Adrenal gland (tissue), 19 donors: ENCODE measurements at places on chromosomes 2 and 18. TPM values are rescaled to one million over a fixed set of nuclear protein-coding genes. Genes with fewer than 3 reads are reported as not detected.

SP5 gene
- total RNA-seq = 5.7 TPM

DNA sequence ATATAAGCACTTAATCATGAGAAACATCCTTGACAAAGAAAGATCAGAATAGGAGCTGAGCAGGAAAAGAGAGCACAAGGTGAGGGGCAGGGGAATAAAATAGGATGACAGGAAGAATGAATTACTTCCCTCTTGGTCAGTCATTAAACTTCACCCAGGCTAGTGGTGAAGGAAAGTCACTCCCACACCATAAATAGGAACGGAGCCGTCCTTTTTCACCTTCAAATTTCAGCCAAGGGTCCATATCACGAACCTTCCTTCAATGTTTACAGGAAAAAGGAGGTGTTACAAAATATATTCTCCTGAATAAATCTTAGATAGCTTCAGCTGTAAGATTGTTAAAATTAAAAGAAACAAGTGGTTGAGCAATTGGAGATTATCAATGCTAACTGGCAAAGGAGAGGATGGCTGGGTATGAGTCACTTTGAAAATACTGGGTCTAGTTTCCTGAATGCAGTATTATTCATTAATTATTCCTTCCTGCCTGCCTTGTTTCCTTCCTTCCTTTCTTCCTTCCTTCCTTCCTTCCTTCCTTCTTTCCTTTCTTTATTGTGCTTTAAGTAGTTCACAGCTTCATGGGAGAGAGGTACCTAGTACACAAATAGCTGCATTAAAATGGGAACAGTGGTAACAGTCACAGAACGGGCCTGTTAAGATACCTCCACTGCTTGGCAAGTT is 292.3 kb upstream of the ID2 start:
- DNase-seq = no peak
- no peak overlapping the region for H3K4me3 ChIP-seq
- peaks cover 15% of the 10 kb centered on the region for H3K4me1 ChIP-seq
- H3K36me3 ChIP-seq = no peaks in the 10 kb centered on the region

- DNase-seq = no peak
- no peak overlapping the region for H3K27ac ChIP-seq
- no peaks in the 10 kb centered on the region for H3K27me3 ChIP-seq
- H3K36me3 ChIP-seq = no peaks in the 10 kb centered on the region
Measured at GRCh38 chr2:109629867-109630266, 15.7 kb downstream of the SOWAHC start.

- peak overlapping the region; percentile 90 for H3K4me3 ChIP-seq
- no peaks in the 10 kb centered on the region for H3K27me3 ChIP-seq
- no peaks in the 10 kb centered on the region for H3K36me3 ChIP-seq
- peaks cover 35% of the 10 kb centered on the region for H3K4me1 ChIP-seq
Measured at GRCh38 chr18:35042389-35043071, 1.3 kb downstream of the MAPRE2 start.

GRCh38 chr2:163717993-163718680 is 17.7 kb downstream of the FIGN start:
- no peaks in the 10 kb centered on the region for H3K36me3 ChIP-seq
- H3K4me3 ChIP-seq = no peak overlapping the region
- H3K4me1 ChIP-seq = peaks cover 11% of the 10 kb centered on the region
- no peak overlapping the region for H3K27ac ChIP-seq
- no peaks in the 10 kb centered on the region for H3K27me3 ChIP-seq

- H3K27me3 ChIP-seq = no peaks in the 10 kb centered on the region
- no peaks in the 10 kb centered on the region for H3K36me3 ChIP-seq
- no peaks in the 10 kb centered on the region for H3K4me1 ChIP-seq
- DNase-seq = no peak
- no peak overlapping the region for H3K27ac ChIP-seq
- no peak overlapping the region for H3K4me3 ChIP-seq
Measured at GRCh38 chr18:38464024-38464423, 898.4 kb upstream of the CELF4 start.

DNA sequence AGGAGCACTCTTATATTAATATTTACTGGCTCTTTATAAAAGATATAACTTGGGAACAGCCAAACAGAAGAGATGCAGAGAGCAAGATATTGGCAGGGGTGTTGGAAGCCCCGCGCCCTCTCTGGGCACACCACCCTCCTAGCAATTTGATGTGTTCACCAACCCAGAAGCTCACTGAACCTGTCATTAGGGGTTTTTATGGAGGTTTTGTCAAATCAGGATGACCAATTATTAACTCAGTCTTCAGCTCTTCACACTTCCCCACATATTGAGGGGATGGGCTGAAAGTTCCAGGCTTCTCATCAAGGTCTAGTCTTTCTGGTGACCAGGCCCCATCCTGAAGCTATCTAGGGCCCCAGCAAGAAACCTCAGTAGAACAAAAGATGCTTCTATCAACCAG is 10.9 kb upstream of the INO80D start:
- no peak overlapping the region for H3K27ac ChIP-seq
- no peak overlapping the region for H3K4me3 ChIP-seq
- no peaks in the 10 kb centered on the region for H3K27me3 ChIP-seq
- no peaks in the 10 kb centered on the region for H3K36me3 ChIP-seq
- H3K4me1 ChIP-seq = peaks cover 5% of the 10 kb centered on the region

GRCh38 chr2:121818546-121818945 is 63.1 kb downstream of the TSN start:
- no peak for DNase-seq
- no peaks in the 10 kb centered on the region for H3K27me3 ChIP-seq
- no peaks in the 10 kb centered on the region for H3K4me1 ChIP-seq
- H3K27ac ChIP-seq = no peak overlapping the region
- H3K4me3 ChIP-seq = no peak overlapping the region
- no peaks in the 10 kb centered on the region for H3K36me3 ChIP-seq

DNA sequence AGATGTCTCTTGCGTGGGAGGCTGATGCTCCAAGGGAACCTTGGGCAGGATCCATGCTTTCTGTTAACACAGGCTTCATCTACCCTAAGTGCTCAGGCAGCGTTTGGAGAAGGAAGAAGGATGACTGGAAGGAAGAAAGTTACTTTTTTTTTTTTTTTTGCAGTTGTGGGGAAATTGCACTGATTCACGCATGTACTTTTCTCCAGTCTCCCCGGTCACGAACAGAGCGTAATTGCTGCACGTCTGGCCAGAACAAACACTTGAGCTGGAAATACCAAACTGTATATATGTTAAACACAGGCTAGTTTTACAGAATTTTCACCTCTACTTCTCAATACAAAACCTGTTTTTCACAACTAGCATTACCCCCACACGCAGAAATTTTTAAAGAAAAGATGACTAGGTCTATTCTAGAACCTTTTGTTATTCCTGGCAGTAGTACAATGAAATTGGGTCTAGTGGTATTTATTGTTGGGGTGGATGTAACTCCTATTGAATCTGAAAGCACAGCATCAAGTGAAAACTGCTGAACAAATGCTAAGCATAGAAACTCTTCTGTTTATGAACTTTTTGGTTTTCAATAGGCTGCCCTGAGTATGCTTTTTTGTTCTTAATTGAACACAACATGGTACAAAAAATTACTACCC is 9.3 kb upstream of the SCYGR5 start:
- H3K4me1 ChIP-seq = no peaks in the 10 kb centered on the region
- DNase-seq = no peak
- no peak overlapping the region for H3K4me3 ChIP-seq
- no peaks in the 10 kb centered on the region for H3K27me3 ChIP-seq
- no peak overlapping the region for H3K27ac ChIP-seq

DNA sequence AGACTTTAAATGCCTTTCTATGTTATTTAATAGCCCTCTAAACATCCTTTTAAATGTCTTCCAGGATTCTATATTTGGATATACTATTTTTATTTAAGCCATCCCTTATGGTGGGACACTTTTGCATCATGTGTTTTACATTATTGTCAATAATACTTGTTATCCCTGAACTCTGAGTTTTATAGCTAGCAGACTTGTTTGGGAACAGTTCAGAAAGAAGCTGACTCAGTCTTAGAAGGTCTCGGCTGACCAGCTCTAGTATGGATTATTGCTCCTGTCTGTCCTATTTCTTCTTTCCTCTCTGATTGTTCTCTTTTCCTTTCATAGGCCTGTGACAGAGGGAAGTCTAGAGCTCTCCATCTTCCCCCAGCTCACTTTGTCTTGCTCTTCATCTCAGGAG is 77.3 kb upstream of the CXCR4 start:
- H3K36me3 ChIP-seq = no peaks in the 10 kb centered on the region
- no peak for DNase-seq
- no peaks in the 10 kb centered on the region for H3K27me3 ChIP-seq

DNA sequence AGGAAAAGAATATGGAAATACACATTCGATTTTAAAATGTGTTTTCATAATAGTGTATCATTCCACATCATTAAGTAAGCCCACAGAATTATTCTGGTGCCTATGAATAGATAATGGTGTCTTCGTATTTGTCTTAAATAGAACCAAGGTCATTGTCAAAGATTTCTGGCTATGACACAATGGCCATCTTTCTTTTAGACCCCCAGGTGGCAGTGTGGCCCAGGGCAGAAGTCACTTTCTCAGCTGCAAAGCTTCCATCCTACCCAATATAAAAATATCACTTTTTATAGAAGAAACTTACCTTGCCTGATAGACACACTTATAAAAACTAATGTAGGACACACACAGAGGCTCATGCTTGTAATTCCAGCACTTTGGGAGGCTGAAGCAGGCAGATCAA is 57.5 kb downstream of the ZRANB3 start:
- H3K36me3 ChIP-seq = no peaks in the 10 kb centered on the region
- H3K27ac ChIP-seq = no peak overlapping the region
- H3K4me3 ChIP-seq = no peak overlapping the region
- no peaks in the 10 kb centered on the region for H3K27me3 ChIP-seq
- no peaks in the 10 kb centered on the region for H3K4me1 ChIP-seq
- DNase-seq = no peak
